ENCODE measurements at places on chromosomes 3 and 15.

DNA sequence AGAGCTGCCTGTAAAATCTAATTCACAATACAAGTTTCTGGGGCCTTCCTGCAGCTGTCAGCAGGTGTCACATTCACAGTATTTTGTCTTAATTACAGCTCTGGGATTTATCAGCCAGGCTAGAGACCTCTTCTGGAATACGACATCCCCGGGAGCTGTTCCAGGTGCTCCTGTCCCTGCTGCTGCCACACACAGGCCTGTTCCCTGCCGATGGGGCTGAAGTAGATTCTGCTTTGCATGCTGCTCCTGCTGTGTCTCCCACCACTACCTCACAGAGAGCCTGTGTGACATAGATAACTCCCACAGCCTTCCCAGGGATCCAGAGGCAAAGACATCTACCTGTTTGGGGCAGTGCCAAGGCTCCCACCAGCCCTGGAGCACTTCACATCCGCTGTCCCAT lies 20.4 kb downstream of the COLQ start:
- no peak for DNase-seq

DNA sequence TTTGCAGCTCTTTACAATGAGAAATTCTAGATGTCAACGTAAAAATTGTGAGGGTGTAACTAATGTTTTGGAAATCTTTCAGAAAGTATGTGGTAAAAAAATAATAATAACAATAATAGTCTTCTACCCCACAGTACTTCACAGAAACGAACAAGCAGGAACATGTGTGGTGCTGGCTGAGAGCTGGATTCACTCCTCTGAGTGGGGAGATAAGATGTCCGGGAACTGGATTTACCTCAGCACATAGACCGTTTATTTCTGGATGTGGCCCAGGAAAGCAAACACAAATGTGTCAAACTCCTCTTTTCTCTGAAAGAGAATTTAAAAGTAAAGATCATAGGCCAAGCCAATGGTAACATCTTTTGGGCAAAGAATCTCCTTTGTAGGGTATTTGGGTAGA lies 103.4 kb downstream of the SLC49A4 start:
- no peak for DNase-seq

- DNase-seq, result no peak
Measured at GRCh38 chr3:32460031-32460749, 42.5 kb downstream of the CMTM6 start.

DNA sequence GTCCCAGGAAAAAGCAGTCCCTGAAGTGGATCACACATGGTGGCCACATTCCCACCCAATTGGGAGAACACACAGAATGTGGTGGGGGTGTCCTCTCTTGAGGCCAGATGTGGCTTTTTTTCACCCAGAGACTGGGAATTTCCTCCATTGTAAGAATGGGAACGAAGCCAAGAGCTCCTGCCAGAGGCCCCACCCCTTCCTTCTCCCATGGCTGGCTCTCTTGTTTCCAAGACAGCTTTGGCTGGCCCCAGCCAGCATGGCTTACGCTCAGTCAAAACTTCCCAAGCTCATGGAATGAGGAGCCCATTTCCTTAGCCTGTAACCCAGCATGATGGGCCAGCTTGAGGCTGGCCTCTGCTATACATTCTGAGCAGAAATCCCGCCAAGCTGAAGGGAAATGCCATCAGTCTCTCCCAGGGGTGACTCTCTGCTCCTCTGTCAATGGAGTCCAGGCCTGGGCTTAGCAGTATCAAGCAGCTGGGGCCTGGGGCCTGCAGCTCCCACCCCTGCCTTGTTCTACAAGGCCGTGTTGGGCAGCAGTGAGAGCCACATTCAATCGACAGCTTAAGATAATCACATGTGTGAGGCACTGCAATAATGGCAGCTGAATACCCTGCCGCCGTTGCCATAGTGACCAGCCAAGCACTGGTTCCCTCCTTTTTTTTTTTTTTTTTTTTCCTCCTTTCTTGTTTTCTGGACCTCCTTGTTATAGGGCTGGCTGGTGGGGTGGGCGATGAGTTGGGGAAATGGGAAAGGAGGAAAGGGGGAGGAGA lies 142.4 kb downstream of the EPHB1 start:
- DNase-seq, result no peak

DNA sequence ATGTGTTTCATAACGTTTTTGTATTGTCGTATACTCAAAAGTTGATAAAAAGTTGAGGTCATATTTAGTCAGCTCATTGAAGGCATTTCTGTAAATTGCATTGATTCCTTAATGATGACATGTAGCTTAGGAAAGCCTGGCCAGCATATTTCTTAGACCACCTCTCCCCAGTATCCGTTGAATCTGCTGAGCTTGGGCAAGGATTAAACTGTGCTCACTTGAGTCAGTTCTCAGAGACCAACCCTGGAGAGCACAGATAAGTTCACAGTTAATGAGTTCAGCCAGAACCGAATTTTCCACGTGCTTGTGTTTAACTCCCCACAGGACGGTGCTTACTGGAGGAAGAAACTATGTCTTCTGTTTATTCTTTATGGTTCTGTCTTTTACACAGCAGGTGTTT lies 132.7 kb downstream of the SLC25A26 start:
- no peak for DNase-seq

GRCh38 chr15:90318591-90318990 lies 33.5 kb upstream of the ZNF774 start:
- DNase-seq, result no peak

- no peak for DNase-seq
Measured at GRCh38 chr15:96978937-96979473, 648.5 kb downstream of the NR2F2 start.

DNA sequence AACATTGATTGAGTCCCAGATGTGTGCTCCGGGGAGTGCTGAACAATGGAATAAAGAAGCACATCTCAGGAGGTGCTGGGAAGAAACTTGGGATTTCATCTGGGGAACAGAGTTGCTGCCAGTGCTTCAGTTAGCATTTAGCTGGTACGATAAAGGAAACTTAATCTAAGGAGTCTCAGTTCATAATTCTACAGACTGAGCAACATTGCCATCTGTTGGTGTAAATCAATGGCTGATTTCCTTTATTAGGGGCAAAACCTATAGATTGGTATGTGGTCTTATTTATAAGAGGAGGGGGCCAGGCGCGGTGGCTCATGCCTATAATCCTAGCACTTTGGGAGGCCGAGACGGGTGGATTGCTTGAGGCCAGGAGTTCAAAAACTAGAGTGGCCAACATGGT lies 8.9 kb downstream of the MKRN2OS start:
- no peak for DNase-seq

- no peak for DNase-seq
Measured at GRCh38 chr3:150789451-150789850, 26.5 kb upstream of the SIAH2 start.

- no peak for DNase-seq
Measured at GRCh38 chr15:59290295-59291212, 82.1 kb downstream of the MYO1E start.

GRCh38 chr15:33330931-33331330 lies 20.2 kb downstream of the RYR3 start:
- DNase-seq, result no peak

- DNase-seq, result no peak
Measured at GRCh38 chr15:40100947-40101905, 7.5 kb downstream of the BMF start.

GRCh38 chr3:14647976-14648955 lies 3.3 kb upstream of the CCDC174 start:
- no peak for DNase-seq

GRCh38 chr3:57160765-57161538 lies 4.2 kb downstream of the IL17RD start:
- DNase-seq, result no peak

DNA sequence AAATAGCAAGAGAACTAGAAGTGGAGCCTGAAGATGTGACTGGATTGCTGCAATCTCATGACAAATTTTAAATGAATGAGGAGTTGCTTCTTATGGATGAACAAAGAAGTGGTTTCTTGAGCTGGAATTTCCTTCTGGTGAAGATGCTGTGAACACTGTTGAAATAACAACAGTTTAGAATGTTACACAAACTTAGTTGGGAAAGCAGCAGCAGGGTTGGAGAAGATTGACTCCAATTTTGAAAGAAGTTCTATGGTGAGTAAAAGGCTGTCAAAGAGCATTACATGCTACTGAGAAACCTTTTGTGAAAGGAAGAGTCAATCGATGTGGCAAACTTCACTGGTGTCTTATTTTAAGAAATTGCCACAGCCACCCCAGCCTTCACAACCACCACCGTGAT lies 220.9 kb upstream of the LRRFIP2 start:
- no peak for DNase-seq

DNA sequence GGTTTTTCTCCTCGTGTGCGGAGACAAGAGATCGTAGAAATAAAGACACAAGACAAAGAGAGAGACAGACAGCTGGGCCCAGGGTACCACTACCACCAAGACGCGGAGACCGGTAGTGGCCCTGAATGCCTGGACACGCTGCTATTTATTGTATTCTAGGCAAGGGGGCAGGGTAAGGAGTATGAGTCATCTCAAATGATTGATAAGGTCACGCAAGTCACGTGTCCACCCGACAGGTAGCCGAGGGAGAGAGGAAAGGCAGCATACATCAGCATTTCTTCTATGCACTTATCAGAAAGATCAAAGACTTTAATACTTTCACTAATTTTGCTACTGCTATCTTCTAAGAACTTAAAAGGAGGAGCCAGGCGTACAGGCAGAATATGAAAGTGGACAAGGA lies 28.2 kb downstream of the MYL3 start:
- DNase-seq, result no peak

DNA sequence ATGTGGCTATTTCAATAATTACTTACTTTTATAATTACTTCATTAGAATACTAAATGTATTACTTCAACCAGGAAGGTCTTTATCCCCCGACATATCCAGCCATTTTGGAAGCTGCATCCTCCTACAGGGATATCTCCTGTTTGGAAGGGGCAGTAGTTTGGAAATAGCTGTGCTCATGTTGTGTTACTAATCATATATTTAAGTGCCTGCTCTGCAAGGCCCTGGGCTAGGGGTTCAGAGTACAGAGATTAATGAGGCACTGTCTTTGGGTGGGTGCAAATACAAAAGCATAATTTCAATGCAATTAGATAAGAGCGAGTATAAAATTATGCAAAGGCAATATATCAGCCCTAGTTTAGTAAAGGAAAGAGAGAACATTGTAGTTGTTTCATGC lies 146.3 kb upstream of the RARB start:
- no peak for DNase-seq

DNA sequence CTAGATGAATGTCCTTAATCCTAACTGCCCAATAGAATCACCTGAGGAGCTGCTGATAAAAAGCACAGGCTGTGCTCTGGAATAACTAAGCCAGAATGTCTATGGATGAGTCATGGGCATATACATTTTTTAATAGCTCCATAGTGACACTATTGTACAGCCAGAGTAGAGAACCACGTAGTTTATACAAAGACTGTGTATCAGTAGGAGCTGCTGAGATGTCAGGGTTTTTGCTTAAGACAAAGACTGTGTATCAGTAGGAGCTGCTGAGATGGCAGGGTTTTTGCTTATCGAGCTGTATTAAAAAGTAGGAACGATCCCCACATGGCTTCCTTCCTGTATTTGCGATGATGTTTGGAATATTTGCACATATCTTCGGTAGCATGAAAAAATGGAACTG lies 137.4 kb downstream of the SV2B start:
- DNase-seq, result no peak

DNA sequence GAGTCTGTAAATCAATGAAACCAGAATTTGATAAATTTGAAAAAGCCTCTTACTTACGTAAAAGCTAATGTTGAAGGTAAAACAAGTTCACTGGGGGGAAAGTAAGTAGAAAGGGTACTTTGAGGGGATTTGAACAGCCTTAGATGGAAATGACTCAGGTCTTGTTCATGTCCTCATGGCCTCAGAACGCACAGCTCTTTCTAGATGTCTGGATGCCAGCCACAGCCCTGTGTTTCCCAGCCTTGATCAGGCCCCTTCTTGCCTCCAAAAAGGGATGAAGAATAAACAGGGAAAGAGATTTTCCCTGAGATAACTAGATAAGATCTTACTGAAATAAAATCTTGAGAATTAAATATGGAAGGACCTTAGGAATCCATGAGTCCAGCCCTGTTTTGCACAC lies 237.1 kb upstream of the GOLGA6L4 start:
- no peak for DNase-seq

DNA sequence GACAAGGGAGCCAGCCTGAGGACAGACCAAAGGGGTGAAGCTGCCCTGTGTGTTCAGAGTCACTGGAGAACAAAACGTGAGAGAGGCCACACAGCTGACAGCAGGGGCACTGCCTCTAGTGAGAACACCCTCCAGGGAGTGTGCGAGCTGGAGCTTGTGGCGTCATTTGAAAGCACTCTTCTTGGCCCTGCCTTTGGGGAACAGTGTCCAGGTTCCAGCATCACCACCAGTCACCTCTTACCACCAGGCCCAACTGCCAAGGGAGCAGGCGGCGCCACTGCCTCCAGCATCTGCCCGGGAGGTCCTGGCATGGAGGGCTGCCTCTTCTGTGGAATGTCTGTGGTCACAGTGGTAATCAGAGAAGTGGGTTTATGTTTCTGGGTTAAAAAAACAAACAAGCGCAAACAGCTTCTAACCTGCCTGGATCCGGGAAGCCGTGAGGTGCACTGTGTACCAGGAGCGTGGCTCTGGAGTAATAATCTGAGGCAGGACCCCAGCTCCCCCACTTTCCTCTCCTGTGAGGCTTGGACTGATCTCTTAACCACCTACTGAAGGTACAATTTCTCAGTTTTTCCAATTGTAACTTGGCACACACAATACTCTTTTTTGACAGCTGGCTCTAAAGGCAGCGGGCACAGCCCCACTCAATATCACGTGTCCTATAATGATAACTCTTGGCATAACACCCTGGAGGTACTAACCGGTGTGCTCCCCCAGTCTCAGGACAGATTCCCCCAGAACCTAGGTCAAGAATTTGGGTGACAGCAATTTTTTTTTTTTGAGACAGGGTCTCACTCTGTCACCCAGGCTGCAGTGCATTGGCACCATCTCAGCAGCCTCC lies 32.2 kb upstream of the CDCP1 start:
- DNase-seq, result no peak

DNA sequence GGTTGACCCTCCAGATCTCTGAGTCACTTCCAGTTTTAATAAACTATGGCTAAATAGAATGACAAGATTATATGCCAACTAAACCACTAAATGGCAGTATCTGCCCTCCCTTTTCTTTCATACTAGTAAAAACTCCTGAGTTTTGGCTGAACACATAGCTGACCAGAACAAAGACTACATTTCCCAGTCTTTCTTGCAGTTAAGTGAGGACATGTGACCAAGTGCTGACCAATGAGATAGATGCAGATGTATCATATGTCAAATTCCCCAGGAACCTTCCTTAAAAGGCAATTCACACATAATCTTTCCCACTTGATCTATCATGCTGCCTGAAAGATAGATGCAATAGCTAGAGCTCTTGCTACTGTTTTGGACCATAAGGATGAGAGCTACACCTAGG lies 191.3 kb downstream of the SHOX2 start:
- no peak for DNase-seq
